Activated CD4-positive, alpha-beta T cell treated with anti-CD3 and anti-CD28 coated beads, Interleukin-10, Interleukin-2, amounts not matched to agents 100 ng/mL and 50 ng/mL, durations not matched to agents 16 hours and 8 hours (primary cell): ENCODE measurements at places on chromosomes 16 and 17.

DNA sequence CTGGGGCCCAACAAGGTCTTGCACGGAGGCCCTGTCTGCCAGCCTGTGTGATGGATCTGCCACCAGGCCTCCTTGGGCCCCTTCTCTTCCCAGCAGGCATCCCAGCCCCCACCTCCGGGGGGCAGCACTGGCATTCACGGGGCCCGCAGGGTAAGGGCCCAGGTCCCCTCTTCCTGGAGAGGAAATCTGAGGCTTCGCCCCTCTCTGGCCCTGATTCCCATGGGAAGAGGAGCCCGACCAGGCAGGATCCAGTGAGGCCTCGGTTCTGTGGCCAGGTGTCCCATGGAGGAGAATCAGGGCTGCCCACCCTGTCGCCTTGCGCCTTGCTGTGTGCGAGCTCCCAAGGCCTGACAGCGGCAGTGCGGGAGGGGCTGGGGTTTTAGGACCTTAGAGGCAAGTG, 48.4 kb downstream of the PDPK1 start:
- no peak for DNase-seq

- no peak for DNase-seq
Observed at GRCh38 chr17:58046239-58047094, 36.8 kb upstream of the DYNLL2 start.

DNA sequence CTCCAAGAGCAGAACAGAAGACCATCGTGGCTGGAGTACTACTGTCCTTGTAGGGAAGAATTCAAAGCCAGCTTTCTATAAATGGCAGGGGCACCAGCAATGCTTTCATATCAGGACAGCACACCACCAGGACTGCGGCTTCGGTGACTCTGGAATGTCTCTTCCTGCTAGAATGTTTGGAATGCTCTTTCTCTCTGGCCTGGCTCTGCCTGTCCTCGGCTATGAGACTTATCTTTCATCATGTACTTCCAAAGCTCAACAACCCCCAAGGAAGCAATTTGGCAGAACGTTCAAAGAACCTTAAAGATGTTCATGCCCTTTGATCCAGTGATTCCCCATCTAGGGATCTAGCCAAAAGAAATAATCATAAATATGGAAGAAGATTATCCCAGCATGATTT, 52.7 kb upstream of the NOG start:
- DNase-seq = no peak

DNA sequence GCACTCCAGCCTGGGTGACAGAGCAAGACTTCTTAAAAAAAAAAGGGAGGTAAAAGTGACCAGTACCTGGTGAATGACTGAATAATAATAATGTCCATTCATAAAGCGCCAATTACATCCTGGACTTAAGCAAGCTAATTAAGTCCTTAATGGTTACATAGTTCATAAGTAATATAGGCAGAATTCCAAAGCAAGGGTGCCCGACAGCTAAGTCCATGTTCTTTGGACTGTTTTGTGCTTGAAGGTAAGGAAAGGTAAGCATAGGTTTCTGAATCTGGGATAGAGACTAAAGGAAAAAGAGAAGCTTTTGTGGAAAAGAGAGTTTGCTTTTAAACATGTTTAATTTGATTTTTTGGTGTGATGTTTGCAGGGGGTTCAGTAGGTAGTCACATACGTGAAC, 9.8 kb downstream of the POLR2A start:
- DNase-seq = no peak

DNA sequence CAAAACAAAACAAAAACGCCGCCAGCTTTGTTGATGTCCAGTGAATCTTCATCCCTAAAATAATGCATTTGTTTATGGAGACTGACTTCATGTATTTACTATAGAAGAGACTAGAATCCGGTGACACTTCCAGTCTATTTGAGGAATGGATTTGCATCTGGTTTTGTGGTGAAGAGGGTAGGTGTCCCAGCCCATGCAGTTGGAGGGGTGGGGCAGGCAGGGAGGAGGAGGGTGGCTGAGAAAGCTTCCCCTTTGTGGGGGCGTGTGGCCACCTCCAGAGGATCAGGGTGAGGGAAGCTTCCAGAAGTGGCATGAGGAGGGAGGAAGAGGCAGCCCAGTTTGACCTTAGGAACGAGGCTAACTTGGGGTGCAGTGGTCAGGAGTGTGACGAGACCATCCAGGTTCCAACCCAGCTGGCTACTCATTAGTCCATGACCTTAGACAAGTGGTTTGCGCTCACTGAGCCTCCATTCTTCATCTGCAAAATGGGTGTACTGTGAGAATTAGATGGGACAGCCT, 69.5 kb downstream of the CMIP start:
- no peak for DNase-seq

DNA sequence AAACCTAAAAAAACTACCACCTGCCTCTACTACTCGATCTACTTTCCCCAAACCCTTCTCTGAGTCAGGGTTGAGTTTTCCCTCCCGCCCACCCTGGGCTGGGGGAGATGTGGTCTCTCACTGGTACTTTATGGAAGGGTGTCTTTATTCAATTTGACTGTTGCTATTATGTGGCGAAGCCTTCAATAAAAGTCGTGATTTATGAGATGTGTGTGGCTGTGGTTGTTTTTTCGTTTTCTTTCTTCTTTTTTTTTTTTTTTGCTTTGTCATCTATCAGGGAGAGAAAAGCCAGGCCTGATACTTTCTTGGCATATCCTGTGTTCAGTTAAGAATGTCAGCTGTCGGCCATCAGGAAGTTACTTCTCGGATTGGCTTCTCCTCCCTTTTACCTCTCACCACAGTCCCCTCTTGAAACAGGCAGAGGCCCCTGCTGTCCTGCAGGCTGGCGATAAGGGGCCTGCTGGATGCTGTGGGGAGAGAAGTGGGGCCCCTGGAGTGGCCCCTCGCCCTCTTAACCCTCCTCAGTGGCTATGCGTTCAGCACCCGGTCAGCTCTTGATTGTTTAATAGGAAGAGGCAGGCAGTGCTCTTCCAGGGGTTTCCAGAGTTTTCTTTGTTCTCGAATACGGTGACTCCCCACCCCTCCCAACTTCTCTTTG, 123.0 kb downstream of the MSI2 start:
- peak; percentile 5 for DNase-seq

DNA sequence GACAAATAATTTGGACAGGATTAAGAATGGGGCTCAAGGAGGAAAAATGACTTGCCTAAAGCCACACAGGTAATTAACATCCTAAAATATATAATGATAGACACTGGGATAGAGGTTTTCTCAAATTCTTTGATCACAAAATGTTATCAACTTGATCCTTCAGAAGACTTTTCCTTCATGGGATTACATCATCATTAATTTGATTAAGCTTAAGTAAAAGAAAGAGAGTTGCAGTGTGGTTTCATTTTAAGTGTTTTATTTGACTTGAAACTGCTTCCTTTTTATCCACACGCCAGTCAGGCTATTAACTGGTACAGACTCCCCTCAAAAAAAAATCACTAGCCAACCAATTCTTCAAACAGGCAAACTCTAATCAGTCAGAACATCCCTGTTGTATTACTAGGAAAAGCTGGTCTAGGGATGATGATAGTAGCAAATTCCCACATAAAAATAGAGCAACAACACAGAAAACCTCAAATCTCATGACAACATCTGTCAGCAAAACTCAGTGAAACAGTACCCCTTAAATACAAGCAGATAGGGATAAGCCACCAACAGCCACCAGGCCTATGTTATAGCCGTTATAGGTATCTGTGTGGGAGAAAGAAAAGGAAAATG, 32.5 kb downstream of the AKAP10 start:
- DNase-seq = no peak

DNA sequence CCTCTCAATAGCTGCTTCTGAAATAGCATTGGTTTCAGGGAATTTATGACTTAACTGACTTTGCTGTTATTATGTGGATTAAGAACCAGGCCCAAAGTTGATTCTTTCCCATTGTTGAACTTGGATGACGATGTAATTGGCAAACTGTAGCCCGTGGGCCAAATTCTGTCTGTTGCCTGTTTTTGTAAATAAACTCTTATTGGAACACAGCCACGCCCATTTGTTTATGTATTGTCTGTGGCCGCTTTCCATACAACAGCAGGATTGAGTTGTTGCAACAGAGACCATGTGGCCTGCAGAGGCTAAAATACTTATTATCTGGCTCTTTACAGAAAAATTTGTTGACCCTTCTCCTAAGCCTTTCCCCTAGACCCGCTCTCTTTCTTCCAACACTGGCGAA, 31.6 kb downstream of the NTN1 start:
- DNase-seq = no peak

DNA sequence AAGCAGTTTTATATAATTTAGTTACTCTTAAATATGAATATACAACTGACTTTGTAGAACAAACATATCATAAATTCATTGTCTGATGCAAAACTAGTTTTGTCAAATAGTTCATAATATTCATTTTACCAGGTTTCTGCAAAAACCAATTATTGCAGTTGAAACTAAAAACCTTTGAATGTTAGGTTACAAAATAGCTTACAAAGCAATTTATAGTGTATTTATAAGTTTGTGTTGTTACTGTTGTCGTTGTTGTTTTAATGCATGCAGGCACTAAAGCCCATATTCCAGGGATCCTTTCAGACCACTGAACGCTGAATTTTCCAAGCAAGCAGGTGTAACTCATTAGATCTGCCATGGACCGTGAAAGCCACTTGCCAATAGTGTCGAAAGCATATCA, 427.6 kb downstream of the ZFHX3 start:
- DNase-seq = no peak

GRCh38 chr17:48760411-48760810, 31.9 kb upstream of the HOXB13 start:
- no peak for DNase-seq

DNA sequence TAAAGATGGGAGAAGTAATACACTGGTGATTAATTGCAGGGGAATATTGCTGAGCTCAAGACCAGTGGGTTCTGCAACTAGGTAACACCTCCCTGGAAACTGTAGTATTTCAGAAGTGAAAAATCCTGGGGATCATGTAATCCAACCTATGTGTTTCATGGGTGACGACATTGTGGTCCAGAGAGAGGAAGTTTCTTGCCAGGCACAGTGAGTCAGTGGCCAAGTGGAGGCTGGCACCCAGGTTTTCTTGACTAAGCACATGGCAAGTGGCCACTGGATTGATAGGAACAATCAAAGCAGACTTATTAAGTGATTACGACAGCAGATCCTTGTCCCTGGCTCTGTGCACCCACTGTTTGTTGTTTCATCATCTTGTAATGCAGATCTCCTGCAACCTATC, 14.6 kb upstream of the CIITA start:
- DNase-seq = peak; percentile 56

DNA sequence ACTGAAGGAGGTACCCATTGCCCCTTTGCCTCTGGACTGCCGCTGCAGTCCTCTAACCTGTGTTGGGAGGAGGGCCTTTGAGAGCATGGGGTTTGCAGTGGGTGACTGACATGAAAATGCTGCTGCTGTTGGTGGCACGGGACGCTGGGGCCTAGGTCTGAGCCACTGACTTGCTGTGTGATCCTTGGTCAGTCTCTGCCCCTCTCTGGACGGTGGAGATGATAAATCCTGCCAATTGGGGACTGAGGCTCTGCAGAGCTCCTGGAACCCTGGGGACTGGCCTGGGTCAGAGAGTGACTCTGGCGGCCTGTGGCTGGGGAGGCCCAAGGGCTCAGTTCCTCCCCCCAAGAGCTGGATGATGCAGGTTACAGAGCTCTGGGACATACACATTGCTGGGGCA, 6.1 kb upstream of the PYDC1 start:
- DNase-seq = no peak

DNA sequence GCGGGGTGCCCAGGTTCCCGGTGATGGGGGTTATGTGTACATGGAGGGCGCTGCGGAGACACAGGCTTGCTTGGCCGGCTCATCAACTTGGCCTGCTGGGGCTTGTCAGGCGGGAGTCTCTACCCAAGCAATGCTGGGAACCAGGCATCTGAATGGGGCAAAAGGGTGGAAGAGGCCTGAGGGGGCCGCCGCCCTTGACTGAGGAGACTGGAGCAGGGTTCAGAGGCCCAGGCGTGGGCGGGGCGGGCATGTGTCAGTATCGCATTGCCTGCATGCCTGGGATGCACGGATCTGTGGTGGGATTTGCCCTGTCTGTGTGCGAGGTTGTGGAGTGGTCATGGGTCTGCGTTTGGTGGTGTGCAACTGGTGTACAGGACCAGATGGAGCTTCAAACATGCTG, 21.1 kb downstream of the ARHGAP23 start:
- no peak for DNase-seq

DNA sequence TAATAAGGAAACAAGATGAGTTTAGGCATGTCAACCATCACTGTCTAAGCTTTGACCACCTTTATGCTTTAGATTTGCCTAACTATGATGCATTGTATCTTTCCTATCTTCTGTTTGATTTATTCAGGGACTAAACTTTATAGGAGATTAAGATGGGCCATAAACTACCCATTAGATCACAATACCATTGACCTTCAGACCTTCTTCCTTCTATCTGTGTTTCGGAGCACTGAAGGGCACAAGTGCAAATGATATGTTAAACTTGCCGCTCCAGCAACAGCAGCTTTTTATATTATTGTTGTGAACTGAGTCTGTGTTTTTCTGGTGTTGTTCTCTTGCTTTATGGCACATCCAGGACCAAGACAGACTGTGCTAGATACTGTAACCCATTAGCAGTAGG, 16.6 kb upstream of the ALDH3A2 start:
- no peak for DNase-seq

GRCh38 chr17:3817851-3818605, 17.0 kb upstream of the ITGAE start:
- DNase-seq = no peak

GRCh38 chr17:8912084-8912981, 44.9 kb upstream of the PIK3R6 start:
- no peak for DNase-seq

- no peak for DNase-seq
Observed at GRCh38 chr17:74157366-74157765, 46.1 kb upstream of the RPL38 start.

DNA sequence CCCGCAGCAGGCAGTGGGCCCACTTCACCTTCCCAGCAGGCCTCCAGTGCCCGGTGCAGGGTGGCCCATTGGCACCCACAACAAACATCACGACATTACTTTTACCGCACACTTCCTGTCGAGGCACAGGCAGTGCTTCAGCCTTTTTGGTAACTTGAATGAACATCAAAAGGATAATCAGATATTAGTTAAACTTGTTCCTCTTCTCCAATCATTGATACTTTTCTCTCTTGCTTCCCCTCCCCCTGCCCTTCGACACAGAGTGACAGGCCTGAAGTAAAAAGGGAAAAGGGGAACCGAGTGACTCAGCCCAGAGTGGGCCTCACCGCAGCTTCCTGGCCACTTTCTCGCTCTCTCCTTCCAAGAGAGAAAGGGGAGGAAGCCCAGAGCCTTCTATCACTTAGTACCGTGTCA, 507.0 kb downstream of the MAF start:
- DNase-seq = peak; percentile 67
